ENCODE measurements at places on chromosomes 1 and 21.

DNA sequence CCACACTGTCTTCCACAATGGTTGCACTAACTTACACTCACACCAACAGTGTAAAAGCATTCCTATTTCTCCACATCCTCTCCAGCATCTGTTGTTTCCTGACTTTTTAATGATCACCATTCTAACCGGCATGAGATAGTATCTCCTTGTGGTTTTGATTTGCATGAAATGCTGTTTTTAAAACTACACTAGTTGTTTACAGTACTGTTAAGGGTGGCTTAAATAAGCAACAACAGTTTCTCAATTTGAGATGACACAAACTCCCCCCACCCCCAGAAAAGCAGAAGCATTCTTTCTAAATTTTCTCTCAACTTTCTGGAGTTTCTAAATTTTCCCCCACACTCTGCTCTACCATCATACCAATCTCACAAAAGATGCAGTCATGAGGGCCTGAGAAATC, 7.1 kb upstream of the SLAMF7 start:
- DNase-seq, result no peak

DNA sequence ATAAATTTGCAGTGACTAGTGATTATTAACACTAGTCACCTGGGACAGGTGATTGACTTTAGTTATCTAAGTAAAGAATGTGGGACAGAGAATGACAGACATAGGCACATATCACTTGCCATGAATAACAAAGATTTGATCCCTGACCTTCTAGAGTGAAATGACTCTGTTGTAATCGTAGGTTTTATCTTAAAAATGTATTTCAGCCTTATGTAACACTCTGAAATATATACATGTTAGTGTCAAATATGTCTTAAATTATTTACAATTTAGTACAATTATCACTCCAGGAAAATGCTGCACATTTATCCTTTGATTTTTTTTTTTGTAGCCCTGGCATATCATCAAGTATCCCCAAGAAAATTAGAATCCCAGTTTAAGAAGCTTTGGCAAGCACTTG, 186.4 kb upstream of the PTGFR start:
- DNase-seq, result no peak

GRCh38 chr1:69163241-69163640, 404.5 kb upstream of the LRRC7 start:
- DNase-seq, result no peak

DNA sequence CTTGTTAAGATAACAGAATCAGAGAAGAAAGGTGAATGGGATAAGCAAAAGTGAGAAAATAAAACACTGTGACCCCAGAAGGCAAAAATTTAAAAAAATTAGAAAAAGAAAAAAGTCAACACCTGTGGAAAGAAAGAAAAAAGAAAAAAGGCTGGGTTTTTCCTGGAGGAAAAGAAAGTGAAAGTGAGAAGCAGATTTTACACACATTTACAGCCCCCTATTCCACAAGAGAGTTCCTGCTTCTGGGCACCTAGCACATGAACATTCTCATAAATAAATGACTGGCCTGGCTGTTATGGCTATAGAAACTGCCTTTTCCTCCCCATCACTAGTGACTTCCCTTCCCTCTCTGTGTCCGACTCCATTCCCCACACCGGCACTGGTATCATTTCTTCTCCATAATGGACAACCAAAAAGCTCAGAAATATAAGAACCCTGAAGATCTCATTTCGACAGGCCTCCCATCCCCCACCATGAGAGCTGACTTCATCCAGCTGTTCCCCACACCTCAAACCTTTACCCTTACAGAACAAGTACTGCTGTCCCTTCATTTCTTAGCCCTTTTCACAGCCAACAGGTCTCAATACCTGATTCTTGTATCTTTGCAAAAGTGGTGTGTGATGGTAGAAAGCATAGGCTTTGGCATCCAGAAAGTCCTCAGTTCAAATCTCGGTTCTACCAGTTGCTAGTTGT, 12.6 kb downstream of the MTF1 start:
- DNase-seq, result no peak

DNA sequence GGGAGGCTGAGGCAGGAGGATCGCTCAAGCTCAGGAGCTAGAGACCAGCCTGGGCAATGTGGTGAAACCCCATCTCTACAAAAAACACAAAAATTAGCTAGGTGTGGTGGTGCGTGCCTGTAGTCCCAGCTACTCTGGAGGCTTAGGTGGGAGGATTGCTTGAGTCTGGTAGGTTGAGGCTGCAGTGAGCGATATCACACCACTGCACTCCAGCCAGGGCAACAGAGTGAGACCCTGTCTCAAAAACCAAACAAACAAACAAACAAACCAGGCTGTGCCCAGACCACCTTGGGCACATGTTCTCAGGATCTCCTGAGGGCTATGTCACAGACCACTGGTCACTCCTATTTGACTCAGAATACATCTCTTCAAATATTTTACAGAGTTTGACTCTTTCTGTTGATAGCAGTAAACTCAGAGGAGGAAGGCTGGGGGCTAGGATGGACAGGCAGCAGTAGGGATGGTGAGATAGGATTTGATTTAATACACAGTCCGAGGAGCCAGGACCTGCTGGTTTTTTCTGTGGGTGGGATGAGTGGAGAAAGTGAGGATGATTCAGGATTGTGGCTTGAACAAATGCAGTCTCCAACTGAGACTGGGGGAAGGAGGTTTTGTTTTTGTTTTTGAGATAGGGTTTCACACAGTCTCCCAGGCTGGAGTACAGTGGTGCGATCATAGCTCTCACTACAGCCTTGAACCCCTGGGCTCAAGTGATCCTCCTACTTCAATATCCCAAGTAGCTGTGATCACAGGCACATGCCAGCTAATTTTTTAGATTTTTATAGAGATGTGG, 46.5 kb downstream of the OLFML3 start:
- no peak for DNase-seq

- no peak for DNase-seq
Observed at GRCh38 chr1:19504796-19505692, 19.7 kb upstream of the CAPZB start.

DNA sequence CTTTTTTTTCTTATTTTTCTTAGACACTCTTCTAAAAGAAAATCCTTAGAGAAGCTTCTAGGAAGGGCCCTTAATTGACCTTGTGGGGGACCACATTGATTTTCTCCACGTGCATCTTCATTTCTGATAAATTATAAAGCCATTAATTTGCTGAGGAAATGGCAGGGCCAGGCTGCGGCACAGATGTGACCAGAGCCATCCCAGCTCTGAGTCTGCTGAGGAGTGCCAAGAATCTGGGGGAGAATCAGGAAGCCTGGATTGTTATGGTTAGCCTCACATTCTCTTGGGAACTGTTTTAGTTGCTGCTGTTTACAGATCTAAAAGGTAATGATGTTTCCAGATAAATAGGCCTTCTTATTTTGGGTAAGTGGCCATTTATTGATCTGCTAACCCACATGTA, 16.2 kb downstream of the PROX1 start:
- no peak for DNase-seq

- no peak for DNase-seq
Observed at GRCh38 chr1:27935721-27936120, 921 bp downstream of the SMPDL3B start.

DNA sequence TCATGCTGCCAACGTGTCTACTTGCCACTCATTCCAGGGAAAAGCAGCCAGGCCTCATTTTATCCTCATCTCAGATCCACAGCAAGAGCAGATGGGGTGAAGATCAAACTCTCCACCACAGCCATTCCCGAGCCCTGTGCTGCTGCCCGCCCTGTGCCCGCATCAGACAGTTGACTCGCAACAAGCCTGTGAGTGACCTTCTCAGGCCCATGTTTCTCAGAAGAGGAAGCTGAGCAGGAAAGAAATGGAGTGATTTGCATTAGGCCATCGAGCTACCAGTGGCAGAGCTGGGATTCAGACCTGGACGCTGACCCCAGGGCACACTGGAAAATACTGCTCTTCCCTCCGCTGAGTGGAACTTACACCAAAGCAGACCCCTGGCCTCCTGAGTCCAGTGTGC, 1.2 kb downstream of the CNR2 start:
- DNase-seq, result no peak

DNA sequence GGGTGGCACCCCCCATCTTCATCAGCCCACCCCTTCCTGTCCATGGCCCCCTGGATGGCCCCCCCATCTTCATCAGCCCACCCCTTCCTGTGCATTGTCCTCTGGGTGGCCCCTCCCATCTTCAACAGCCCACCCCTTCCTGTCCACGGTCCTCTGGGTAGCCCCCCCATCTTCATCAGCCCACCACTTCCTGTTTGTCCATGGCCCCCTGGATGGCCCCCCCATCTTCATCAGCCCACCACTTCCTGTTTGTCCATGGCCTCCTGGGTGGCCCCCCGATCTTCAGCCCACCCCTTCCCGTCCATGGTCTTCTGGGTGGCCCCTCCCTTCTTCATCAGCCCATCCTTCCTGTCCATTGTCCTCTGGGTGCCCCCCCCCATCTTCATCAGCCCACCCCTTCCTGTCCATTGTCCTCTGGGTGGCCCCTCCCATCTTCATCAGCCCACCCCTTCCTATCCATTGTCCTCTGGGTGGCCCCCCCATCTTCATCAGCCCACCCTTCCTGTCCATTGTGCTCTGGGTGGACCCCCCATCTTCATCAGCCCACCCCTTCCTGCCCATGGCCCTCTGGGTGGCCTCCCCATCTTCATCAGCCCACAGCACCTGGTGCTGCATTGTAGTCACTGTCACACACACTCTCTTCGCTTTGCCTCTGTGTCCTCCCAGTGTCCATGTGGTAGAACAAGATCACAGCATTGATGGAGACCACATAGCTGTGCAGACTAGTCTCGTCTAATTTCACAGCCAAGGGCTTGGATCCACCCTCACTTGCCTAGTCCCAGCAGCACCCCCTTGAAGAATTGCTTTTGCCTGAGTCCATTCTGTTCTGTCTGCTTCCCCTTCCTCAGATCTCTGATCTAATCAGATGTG, 95.9 kb downstream of the PCBP3 start:
- no peak for DNase-seq

DNA sequence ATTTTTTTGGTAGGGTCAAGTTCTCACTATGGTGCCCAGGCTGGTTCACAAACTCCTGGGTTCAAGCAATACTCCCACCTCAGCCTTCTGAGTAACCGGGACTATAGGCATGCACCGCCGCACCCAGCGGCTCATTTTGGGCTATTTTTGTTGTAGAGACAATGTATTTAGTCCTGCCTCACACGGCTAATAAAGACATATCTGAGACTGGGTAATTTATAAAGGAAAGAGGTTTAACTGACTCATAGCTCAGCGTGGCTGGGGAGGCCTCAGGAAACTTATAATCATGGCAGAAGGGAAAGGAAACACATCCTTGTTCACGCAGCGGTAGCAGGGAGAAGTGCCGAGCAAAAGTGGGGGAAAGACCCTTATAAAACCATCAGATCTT, 4.2 kb downstream of the CELA2A start:
- DNase-seq, result no peak

GRCh38 chr1:100528871-100529270, 9.1 kb upstream of the GPR88 start:
- no peak for DNase-seq

DNA sequence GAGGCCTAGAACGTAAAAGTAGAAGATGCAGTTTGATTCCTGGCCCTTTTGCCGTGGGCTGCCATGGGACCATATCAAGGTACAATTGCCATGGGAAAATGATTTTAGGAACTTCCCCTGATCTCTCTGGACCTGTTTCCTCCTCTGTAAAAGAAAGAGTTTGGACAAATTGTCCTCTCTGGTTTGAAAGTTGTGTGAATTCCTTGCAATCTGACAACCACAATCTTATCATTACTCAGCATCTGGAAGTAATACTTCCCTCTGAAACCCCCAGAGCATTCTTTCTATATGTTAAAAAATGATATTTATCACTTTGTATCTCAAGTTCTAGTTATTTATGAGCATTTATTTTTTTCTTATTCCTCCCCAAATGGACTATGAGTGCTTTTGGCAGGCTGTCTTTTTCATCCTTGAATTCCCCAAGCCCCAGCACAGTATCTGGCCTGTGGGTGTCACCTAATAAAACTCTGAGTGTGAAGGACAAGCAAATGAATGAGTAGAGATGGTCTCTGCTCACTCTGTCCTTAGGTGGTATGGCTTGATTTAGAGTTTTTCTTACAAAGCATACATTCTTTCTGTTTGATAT, 181.1 kb downstream of the DYRK1A start:
- no peak for DNase-seq

DNA sequence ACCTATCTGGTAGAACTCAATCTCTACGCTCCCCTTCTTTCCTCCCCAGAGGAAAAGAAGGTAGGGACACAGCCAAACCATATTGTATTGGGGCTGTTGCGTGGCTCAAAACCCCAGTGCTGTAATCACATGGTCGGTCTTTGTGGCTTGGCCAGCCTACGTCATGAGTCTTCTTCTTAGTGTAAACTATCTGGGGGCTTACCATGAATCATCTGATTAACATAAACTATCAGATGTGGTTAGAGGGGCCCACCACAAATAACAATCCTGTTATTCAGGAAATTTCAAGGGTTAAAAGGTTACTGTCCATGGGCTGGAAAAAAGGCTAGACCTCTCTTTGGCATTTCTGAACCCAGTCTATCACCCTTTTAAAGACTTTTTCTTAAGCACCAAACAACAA, 49.5 kb upstream of the GPR52 start:
- DNase-seq, result no peak

- DNase-seq, result no peak
Observed at GRCh38 chr1:56216218-56216617, 363.1 kb downstream of the PLPP3 start.

Data from stimulated activated CD8-positive, alpha-beta memory T cell treated with anti-CD3 and anti-CD28 coated beads, Interleukin-7, amount 100 ng/mL, for 1 hour (primary cell).